ENCODE measurements at places on chromosomes 13 and 19.

DNA sequence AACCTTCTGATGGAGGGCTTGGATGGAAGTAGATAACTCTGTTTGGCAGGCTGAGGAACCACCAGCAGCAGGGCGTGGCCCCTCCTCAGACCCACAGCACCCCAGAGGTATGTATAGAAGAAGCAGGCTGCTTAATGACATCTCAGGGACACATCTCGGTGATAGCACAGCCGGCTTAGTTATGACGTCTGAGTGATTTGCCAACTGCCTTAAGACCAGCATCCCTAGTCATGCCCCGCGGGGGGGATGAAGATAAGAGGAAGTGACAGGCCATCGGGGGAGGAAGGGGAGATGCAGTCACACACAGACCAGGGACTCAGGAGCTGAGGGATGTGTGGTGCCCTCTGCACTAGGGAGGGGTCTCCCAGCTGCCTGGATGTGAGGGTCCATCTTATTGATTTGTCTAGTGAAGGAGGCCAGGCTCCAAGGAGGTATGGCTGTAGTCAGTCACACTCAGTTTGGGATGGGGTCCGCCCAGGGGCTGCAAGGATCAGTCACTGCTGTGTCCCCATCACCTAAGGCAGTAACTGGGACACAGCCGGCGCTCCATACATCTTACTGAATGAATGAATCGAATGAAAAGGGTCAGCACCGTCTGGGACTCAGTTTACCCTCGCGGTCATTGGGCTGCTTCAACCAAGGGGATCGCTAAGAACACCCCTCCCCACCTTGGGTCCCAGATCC, 19.2 kb upstream of the ERCC1 start:
- DNase-seq = peak; percentile 43

DNA sequence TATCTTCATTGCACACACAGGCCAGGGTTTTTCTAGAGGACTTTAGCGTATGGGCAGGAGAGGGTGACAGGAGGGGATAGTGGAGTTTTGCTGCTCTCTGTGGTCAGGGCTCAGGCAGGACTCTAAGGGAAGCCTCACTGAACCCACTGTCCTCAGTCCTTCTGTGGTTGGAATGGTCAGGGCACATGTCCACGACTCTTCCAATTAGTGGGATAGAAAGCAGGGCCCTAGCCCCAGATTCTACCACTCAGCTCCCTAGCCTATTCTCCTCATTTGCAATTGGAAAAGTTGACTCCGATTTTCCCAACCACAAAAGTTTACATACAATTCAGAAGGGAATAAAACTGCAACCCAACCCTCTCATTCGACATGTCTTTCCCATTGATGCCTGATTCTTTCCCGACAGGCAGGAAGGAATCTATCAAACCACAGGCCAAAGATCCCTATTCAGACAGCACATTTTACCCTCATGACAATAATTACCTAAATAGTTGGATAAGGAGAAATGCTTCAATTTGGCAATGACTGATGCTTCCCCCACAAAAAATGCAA, 38.2 kb downstream of the TGDS start:
- no peak for DNase-seq

DNA sequence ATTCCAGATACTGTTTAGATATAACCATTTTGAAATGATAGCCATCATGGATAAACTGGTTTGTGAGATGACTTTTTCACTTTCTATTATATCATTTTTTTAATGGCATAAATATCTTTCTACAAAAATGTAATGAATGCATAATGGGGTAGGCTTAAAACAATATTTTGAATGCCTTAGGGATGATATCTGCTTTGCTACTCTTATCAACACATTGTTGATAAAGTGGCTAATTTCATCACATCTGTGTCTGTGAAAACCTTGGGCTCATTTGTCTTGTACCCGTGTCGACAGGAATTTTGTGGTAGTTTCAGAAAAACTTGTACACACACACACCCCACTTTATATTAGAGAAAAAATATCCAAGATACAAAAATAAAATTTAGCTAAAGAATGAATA, 44.1 kb downstream of the SLITRK6 start:
- no peak for DNase-seq

- DNase-seq = peak; percentile 52
These were observed 12.1 kb downstream of the PIN1 start for GRCh38 chr19:9847087-9847671.

DNA sequence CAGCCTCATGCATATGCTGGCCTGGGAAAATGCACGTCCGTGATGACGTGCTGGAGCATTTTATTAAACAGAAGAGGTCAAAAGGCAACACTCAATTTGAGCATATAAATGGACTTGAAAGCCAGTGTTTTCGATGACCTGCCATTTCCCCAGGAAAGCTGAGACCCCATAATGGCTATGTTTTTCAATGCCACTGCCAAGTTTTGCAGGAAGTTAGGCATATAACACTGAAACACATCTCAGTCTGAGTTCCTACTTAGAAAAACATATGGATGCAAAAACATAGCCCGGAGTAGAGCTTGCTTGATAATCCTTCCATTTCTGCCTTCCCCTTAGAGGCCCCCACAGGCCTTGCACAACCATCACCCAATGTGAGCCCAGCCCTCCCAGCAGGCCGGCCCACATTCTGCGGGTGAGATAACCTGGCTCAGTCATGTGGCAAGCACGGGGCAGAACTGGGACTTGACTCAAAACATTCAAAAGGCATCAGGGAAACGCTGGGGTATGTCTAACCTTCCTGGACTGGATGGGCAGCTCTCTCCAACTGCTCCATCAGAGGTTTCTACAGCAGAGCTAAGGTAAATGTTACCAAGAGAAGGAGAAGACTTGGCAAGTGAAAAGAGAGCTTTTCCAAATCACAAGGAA, 24.9 kb downstream of the EPS15L1 start:
- DNase-seq = peak; percentile 29

- DNase-seq = no peak
These were observed 14.4 kb upstream of the TPM4 start for GRCh38 chr19:16061943-16062342.

GRCh38 chr19:18109733-18110608, 12.4 kb downstream of the MAST3 start:
- peak; percentile 64 for DNase-seq

DNA sequence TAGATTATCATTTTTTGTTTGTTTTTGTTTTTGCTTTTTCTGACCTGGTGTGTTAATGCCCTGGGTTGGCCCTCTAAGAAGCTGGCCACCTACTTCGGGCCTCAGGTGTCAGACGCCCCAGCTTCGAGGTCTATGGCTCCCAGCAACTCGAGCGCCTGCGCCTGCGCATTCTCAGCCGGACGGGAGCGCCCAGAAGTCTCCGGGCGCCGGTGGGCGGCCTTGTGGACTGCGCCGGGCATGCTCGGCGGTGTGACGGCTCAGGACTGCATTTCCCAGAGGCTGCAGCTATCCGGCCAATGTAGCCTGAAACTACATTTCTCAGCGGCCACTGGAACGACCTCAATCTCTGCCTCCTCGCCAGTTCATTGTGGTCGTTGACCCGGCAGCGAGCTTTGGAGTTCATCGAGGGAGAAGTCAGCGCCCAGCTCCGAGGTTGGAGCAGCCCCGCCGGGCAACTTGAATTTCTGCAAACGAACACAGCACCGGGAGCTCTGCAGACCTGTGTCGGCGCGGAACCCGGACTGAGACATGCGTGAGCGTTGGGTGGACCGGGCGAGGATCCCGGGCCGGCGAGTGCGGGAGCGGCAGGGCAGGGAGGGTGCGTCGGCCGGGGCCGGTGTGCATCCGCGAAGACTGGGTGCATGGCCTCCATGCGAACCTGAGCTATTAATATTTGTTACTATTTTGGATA, at the start of gene ZNF30:
TSS of gene ZNF30 (plus strand) at position 219 of the 691 bp plus-strand sequence. CDS start 3,045 bp downstream, outside the sequence.
- peak; percentile 90 for DNase-seq

GRCh38 chr13:73623281-73623680, 510.9 kb downstream of the KLF12 start:
- no peak for DNase-seq

GRCh38 chr13:78137404-78138142, 218.9 kb upstream of the EDNRB start:
- DNase-seq = no peak

- no peak for DNase-seq
These were observed 1561.0 kb upstream of the MIR17HG start for GRCh38 chr13:89786531-89786930.

DNA sequence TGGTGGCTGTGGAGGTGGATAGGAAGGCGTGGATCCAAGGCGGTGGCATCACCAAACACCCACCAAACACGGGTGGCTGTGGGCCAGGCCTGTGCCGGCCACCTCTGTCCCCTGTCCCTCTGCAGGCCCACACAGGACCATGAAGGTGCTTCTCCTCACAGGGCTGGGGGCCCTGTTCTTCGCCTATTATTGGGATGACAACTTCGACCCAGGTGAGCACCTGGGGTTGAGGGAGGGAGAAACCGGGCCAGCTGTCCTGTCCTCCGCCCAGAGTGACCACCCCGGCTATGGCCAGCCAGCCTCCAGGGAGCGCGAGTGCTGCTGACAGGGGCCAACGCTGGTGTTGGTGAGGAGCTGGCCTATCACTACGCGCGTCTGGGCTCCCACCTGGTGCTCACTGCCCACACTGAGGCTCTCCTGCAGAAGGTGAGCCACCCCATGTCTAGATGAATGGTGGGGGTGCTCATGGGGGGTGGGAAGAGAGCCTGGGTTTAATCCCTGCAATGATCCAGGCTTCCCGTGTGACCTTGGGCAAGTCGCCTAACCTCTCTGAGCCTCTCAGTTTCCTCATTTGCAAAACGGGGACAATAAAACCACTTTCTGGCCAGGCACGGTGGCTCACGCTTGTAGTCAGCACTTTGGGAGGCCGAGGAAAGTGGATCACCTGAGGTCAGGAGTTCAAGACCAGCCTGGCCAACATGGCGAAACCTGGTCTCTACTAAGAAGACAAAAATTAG, 4.0 kb downstream of the HSD11B1L start:
- no peak for DNase-seq

- DNase-seq = no peak
These were observed 29.4 kb downstream of the DNM2 start for GRCh38 chr19:10747271-10747670.

- no peak for DNase-seq
These were observed 2704.4 kb downstream of the PCDH9 start for GRCh38 chr13:64525687-64526086.

Measured in stimulated activated CD4-positive, alpha-beta T cell treated with anti-CD3 and anti-CD28 coated beads, Interleukin-2, amount 100 ng/mL, for 24 hours (primary cell).